Stimulated activated CD4-positive, alpha-beta T cell treated with anti-CD3 and anti-CD28 coated beads, Interleukin-4, amount 100 ng/mL, for 24 hours (primary cell): ENCODE measurements at places on chromosomes 2 and 18.

DNA sequence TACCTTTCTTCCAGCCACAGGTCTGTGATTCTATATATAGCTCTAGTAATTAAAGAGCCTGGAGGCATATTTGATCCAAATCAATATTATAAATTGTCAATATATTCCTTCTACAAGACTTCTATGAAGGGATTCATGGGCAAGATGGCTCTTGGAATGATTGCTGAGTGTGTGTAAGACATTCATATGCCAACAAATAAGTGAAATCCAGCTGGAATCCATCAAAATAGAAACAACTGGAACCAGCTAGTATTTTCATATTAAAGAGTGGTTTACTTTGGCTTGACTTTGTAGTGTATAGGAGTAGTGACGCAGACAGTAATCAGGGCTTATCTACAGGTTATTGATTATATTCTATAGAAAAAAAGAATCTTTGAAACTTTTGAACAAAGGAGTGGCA is 83.4 kb downstream of the CALCRL start:
- no peak for DNase-seq

DNA sequence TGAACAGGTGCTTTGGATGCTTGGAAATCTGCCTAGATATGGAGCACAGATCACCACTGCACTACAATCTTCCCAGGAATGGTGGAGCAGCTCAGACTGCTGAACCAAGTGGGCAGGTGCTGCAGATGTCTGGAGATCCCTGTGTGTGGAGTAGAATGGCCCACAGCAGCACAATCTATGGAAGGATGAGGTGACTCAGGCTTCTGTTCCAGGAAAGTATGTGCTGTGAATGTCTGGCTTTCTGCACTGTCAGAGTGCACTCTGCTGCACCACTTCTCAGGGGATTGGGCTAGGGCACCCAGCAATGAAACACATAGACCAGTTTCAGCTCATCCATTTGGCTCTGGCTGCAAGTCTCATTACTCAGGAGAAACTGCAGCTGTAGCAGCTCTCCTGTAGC is 865.4 kb upstream of the NXPH2 start:
- DNase-seq = no peak

DNA sequence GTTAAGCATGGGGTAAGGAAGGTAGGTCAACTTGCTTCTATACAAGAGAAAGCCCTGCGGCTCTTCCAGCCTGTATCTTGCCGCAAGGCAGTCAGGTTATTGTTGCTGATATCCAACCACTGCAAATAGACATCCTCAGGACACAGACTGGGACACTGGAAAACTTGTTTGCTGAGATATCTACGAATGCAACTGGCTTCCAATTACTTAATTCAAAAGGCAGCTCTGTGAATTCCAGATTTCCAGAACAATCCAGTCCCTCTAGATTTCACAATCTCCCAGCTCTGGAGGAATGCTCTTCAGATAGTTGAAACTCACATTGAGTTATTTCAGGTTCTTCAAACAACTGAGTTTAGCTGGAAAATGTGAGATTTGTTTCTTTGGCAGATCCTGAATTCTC is 34.6 kb upstream of the SP9 start:
- DNase-seq = no peak

DNA sequence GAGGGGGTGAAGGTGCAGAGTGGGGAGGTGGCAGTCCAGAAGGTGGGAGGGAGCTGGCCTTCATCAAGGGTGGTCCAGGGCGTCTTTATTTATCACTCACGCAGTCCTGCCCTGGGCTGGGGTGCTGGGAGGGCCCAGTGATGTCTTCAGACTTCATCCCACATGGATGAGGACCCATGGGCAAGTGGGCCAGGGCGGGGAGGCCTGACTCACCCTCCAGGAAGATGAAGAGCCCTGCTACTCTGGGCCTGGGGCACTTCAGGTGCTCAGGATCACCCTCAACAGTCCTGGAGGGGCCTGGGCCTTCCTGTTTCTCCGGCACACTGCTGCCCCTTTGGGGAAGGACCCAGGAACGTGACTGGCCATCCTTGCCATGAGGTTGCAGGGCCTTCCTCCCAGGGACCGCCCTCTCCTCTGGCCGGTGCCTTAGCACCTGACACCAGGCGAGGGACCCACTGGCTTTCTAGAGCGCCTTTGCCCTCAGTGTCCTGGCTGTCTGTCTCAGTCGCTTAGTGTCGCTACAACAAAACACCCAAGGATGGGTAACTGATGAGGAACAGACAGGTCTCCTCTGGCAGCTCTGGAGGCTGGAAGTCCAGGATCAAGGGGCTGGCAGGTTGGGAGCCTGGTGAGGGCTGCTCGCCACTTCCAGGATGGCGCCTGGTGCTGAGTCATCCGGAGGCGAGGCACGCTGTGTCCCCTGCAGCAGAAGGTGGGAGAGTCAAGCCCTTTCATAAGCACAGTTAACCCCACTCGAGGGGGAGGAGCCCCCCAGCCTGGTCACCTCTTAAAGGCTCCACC is 57.8 kb upstream of the HS6ST1 start:
- DNase-seq = no peak

- no peak for DNase-seq
These were observed 8.2 kb downstream of the SLC35F6 start for GRCh38 chr2:26772064-26773001.
